ENCODE measurements at places on chromosomes 7 and 10. TPM values are rescaled to one million over a fixed set of nuclear protein-coding genes. Genes with fewer than 3 reads are reported as not detected.

Gene ACBD7
- 60.1 TPM for total RNA-seq

Gene SLC26A5
- total RNA-seq: 0.38 TPM

Gene C7orf57
- 0.20 TPM for total RNA-seq

Gene GSDME
- total RNA-seq: 22.7 TPM

Gene PSPH
- 19.5 TPM for total RNA-seq

Gene HERPUD2
- total RNA-seq: 39.5 TPM

Gene SRI
- 253 TPM for total RNA-seq

Gene PHKG1
- 16.2 TPM for total RNA-seq

Gene IFIT1B
- total RNA-seq: not detected

Gene WDR86
- 8.4 TPM for total RNA-seq

Gene GRK5
- total RNA-seq: 20.7 TPM

GRCh38 chr7:76165973-76166403 is 35.7 kb upstream of the SRRM3 start:
- DNase-seq: no peak

DNA sequence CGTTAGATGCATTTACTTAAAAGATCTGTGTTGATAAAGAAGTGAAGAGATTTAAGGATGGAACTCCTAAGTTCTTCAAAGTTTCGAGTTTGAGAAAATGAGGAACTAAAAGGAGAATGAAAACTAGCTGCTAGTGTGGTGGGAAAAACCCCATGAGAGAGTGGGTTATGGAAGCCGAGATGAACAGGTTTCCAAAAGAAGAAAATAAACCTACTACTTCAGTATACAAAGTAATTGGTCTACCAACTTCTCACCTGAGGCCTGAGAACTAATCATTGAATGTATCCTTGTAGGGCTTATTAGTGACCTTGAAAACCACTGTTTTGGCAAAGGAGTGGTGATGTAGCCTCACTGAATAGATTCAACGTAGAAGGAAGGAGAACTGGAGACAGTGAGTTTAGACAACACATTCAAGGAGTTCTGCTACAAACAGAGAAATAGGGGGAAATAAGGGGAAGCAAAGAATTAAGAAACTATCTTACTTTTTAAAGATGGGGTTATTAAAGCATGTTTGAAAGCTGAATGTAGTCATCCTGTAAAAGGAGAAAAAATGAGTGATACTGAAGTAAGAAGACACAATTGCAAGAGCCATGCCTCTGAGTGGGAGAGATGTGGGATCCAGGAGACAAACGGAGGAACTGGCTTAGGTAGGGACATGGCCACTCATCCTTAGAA is 50.8 kb downstream of the CH25H start:
- no peak for DNase-seq

GRCh38 chr7:106193661-106194060 is 81.5 kb upstream of the SYPL1 start:
- no peak for DNase-seq

GRCh38 chr10:22992075-22992474 is 64.2 kb downstream of the ARMC3 start:
- DNase-seq: no peak

- DNase-seq: no peak
Observed at GRCh38 chr10:80203835-80204676, 1.3 kb downstream of the ANXA11 start.

DNA sequence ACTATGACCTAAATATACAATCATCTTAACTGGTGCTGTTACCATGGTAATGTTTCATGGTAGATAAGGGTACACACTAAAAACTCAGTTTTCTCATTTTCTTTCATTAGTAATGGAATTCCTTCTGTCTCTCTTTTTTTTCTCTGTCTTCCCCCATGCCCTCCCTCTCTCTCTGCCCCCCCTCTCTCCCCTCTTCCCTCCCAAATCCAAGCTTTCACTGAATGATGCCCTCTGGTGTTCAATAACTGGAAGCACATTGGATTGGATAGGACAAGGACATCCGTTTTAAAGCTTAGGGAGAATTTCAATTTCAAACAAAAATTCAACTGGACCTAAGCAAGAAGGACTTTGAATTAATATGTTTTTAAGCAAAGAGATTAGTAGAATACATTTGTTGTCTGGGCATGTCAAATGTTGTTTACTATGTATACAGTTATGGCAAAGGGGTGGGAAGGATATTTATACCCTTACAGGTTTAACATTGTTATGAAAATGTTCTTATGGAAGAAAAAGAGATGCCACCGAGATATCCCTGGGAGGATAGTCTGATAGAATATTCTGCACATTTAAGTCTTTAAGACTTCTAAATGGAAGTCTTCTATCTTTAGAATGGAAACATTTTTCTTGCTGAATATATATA is 6.1 kb downstream of the CHRM2 start:
- no peak for DNase-seq

DNA sequence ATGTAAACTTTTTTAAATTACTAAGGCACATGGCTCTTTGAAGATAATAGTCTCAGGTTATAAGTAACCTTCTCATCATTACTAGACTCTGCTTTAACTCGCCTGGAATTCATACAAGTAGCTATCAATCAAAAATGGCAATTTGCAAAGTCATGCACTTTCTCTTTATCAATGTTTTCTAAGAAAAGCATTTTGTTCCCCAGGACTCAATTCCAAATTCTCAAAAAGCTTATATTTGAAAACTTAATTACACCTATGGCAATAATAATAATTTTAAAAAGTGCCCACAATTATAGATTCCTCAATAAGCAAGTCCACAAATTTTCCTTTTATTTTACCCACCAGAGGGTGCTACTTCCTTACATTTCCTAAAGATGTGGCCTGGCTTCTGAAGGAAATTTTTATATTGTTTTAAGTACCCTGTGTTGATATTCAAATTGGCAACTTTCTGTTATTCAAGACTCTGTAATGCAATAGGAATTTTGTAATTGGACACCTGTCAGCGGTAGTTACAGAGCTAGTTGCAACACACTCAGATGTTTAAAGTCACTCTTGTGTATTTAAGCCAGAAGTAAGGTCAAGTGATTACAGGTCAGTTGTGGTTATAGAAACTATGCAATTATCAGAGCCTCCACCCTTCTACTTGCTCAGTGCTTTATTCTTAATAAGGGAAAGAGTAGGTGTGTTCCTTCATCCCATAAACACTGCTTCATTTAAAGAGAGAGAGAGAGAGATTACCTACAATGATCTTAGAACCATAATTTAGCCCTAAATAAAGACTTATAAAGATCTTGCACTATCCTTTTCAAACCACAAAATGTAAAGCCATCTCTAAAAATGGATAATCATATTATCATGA is 47.1 kb upstream of the HYAL4 start:
- no peak for DNase-seq

- no peak for DNase-seq
Observed at GRCh38 chr10:17236468-17237148, 8.6 kb downstream of the VIM start.

DNA sequence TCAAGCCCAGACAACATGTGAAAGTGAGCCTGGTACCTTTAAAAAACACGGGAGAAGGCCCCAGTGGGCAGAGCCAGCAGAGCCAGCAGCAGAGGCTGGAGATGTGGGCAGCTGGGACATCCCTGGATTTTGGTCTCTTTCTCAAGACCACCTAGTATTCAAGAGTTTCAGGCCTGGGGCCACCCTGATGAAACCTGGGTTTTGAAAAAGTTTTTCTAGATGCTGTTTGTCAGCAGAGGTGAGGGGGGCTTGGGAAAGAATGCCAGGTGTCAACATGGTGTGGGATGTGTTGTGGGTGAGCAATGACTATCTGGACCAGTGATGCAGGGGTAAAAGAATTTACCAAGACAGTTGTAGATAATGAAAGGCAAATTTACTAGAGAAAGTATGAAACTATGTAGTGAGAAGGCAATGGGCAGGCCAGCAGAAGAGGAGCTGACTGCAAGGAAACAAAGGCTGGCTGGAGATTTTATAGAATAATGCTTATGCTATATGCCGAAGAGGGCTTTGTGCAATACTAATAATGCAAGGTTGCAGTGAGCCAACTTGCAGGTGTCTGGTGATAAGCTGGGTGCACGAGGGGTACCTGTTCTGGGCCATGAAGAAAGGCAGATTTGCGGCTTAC is 28.1 kb upstream of the PLEKHA1 start:
- no peak for DNase-seq

DNA sequence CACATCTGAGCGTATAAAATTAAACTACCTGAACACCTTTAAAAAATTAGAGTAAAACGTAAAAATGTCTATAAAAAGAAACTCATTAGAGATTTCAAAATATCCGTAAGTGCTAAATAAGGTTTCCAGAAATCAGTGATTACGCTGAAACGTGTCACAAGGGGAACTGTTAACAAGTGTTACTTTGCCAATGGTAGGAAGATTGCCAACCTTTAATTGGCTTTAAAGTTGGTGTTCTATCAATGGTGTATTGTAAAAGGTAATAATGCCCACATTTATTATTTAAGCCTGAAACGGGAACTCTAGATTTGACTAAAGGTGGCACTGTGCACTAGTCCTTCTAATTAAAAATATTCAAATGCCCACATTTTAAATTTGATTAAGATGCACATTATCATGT is 37.8 kb upstream of the HIBADH start:
- DNase-seq: no peak

- DNase-seq: no peak
Observed at GRCh38 chr7:25725451-25725850, 426.5 kb upstream of the NFE2L3 start.

DNA sequence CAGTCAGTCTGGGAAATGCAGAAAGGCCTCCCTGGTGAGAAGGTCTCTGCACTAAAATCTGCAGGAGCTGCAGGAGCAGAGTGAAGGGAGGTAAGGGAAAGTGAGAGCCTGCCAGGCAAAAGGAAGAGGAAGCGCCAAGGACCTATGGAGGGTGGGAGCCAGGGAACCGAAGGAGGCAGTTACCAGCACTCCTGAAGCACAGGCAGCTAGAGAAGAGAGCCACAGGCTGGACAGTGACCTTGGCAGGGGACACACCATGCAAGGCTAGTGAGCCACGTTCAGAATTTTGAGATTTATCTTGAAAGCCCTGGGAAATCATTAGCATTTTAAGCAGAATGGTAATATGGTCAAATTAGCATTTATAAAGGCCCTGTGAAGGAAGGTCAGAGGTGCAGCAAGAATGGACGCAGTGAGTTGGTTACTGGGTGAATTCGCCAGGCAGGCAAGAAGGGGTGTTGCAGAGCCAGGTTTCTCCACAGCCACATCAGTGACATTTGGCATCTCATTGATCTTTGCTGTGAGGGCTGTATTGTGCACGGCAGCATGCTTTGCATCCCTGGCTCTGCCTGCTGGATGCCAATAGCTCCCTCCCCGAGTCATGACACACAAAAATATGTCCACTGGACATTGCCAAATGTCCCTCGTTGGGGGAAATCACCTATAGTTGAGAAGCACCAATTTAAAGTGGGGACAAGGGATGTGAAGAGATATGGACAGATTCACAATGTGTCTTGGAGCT is 54.7 kb upstream of the LANCL2 start:
- DNase-seq: no peak

DNA sequence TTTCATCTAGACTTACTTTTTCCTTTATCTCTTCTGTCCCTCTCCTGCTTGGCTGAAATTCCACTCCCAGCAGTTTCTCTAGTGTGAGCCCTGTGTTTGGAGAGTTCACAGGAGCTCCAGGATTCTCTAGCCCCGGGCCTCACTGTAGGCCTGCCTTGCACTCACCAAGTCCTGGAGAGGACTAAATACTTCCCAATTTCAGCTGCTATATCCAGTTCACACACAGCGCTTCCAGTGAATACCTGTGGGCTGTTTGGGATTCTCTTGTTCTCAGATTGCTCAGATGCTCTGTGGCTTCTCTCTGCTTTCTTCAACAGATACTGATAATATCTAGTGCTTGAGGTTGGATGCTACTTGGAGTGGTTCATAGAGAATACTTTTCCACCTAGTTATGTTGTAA is 46.0 kb downstream of the MINPP1 start:
- no peak for DNase-seq

GRCh38 chr10:50398381-50398780 is 147.1 kb upstream of the ASAH2 start:
- no peak for DNase-seq

DNA sequence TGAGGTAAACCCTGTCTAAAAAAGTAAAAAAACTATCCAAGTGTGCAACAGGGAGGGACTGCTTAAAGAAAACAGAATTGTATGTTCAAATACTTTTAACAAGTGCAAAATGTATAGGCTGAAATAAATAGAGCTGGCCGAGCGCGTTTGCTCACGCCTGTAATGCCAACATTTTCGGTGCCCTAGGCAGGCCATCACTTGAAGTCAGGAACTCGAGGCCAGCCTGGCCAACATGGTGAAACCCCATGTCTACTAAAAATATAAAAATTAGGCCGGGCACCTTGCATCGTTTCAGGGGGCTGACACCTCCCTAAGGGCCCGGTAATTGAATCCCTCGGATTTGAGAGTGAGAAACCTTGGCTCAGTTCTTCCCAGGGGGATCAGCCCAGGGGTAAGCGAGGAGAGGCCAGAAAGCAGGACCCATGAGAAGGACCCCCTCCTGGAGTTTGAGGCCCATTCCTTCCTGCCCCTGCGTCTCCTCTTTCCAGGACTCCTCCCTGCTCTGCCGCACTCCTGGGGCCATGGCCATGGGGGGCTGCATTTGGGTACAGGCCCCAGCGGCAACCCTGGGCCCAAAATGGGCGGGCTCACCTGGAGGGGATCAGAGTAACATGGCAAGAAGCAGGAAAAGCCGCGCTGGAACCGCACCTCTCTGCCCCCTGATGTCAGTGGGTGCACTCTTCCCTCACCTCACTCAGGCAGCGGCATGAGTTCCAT is 75.5 kb upstream of the TMEM248 start:
- no peak for DNase-seq

GRCh38 chr10:65017523-65017922 is 1496.3 kb downstream of the REEP3 start:
- DNase-seq: no peak

DNA sequence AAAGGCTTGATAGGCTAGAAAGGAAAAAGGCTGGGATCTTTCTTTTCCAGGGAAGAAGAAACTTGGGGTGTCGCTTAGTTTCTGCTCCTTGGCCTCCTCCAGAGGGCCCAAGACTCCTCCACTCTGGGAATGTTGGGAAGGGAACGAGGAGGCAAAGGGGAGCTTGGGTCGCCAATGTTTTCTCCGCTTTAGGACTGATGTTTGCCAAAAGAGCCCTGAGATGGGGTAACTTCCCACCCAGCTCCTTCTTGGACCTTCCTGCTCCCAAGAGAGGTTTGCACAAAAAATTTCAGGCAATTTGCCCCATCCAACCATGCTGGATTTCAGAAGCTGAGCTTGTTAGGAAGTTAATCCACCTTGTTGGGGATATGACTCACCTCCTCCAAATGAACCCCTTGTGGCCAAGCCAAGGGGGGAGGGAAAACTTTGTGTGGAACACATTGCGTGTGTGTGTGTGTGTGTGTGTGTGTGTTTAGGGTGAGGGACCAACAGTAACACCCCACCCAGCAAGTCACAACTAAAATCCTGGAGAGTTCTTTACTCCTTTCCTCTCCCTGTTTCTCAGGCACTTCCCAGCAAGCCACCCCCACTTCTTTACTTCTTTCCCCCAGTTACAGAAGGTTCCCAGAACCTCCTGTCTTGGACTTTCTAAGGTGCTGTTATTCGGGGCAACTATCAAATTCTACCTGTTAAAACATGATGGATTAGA is 8.7 kb upstream of the HOXA2 start:
- DNase-seq: no peak

GRCh38 chr10:63711867-63712716 is 190.9 kb downstream of the REEP3 start:
- peak; percentile 68 for DNase-seq

- DNase-seq: no peak
Observed at GRCh38 chr7:27351786-27352185, 109.2 kb downstream of the EVX1 start.

Measured in dorsolateral prefrontal cortex (tissue), 122 donors.